ENCODE measurements at places on chromosomes 2 and 18.

DNA sequence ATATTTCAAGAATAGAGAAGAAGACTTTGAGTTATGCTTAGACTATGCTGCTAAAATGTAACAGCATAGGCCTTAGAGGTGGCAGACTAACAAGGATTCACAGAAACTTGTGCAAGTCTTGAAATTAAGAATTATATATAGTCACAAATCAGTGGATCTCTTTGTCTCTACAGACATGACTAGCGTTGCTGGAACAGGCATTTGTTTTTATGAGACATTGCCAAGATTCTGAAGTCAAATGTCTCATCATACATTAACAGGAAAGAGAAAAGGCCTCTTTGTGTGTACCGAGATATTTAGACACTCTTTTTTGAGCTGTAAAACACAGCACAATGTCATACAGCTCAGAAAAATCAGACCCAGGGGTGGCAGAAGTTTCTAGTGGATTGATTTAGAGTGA is 207.1 kb downstream of the TMX3 start:
- no peak for DNase-seq

DNA sequence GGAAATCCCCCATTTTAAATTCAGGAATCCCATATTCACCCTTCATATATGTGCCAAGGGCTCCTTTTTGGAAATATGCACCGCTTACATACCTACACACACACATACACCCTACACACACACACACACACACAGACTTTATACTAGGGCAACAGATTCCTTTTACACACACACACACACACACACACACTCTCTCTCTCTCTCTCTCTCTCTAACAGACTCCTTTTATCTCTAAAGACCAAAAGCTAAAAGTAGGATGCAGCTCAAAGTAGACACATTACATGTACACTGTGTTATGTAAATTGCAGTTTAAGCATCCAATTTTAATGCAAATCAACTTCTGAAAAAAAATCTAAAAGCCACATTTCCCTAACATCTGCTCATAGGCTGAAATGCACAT is 130.9 kb upstream of the CAPN13 start:
- DNase-seq: no peak

DNA sequence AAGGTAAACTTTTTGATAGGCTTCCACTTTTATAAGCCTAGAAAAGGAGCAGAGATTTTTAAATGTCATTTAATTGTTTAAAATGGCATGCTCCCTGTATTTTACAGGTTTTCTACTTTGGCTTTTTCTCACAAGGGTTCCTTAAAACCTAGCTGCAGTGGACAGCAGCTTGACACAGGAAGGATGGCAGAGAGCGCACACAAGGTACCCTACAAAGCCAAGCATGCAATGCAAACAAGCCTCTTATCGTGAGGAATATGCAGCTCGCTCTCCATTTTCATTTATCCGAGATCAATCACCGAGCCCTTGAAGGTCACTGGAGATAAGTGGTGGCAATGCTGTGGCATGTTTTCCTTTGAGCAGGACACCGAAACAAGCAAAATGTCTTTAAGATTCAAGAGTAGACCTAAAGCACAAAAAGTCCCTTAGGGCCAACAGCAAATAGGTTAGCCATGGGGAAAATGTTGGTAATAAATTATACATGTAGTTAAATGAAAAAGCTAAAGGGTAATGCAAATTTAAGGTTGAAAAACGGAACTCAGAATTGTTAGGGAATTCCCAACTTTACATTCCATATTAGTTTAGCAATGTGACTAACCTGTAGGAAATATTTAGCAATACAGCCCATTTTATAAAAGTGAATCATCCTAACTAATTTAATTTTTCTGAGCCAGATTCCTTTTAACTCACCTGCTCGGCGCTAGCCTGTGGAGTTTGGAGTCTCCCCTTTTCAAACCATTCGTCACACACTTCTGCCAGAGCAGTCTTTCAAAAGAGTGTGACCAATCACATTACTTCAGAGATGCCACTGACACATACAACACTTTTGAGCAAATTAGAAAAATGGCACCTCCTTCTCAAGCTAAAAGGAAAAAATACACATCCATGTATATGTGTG is 337.9 kb upstream of the PKDCC start:
- DNase-seq: no peak

- DNase-seq: no peak
These were observed 18.1 kb upstream of the SNTG2 start for GRCh38 chr2:932320-933115.

All from activated T-helper 9 cell treated with anti-CD3 and anti-CD28 coated beads, Interleukin-2, amount 50 U/mL, for 16 hours (primary cell).